ENCODE measurements at places on chromosomes 1 and 21.

DNA sequence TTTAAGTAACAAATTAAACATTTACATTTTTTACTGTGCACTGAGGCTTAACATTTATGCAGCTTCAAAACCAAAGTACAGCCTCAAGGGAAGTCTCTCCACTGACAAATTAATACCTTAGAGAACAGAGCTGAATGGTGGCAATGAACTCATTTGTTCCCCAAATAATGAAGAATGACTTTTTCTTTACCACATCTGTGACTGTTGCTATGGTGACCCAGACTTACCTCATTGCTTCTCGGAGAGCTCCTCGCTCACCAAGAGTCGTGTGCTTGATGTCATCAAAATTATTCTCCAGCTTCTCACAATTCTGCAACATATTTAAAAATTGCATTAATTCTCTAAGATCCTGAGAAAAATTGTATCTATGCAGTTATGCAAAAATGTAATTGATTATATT lies 92.9 kb downstream of the DPYD start:
- DNase-seq, result no peak

GRCh38 chr1:242006976-242007375 lies 8.1 kb upstream of the MAP1LC3C start:
- no peak for DNase-seq

GRCh38 chr1:61808968-61809367 lies 66.7 kb downstream of the PATJ start:
- no peak for DNase-seq

DNA sequence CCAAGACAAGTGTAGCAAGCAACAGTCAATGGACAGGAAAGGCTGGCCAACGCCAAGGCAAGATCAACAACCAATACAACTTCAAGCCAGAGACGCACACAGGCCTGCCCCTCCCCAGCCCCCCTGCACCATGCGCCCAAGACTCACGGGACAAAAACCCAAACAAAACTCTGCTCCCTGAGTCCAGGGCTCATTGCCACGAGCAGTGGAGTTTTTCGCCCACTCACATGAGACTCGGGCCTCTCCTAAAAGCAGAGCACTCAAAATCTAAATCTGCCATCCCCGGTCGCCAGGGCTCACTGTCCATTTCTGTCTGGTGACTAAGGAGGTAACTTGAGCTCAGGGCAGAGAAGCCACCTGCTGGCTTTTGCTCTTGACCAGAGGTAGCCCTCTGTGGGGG lies 174.8 kb downstream of the CLIC6 start:
- no peak for DNase-seq

GRCh38 chr1:160353223-160353622 lies 10.0 kb downstream of the NCSTN start:
- no peak for DNase-seq

DNA sequence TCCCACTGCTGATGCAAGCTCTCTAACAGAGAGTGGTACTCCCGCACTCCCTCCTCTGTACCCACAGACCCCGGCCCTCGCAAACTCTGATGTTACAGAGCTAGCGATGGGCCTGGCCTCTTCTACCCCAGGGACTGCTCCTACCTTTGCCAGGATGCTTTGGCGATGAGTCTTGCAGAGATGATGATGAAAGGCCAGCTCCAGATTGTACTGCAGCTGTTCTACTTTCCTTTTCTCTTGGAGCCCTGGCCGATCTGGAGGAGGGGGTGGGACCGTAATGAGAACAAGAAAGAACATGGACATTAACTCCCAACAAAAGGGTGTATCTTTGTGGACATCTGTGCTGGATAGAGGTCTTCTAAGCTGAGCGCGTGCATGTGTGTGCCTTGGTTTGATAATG lies 6.0 kb upstream of the LINGO4 start:
- no peak for DNase-seq

DNA sequence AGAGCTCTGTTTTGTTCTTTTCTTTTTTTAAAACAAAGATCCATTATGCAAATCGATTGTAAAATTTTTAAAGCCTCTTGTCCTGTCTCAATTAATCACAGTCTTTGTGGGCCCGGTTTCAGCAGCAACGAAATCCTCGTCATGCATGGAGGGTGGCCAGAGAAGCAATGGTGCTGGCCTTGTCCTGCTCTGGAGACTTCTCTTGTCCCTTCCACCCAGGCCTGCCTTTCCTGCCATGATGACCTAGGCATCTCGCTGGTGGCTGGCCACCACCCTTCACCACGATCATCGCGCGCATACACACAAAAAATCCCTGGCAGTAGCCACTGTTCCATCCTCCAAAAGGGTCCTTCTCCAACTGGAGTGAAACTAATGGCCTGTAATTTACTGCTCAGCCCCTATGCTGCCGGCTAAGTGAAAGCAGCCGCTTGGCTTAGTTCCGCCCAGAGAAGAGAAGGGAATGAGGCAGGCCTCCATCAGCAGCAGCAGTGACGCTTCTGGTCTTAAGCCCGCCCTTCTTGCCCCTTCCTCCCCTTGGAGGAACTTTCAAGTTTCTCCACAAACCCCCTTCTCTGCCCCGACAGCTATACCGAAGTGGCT lies 309.5 kb downstream of the NPHP4 start:
- DNase-seq, result no peak

DNA sequence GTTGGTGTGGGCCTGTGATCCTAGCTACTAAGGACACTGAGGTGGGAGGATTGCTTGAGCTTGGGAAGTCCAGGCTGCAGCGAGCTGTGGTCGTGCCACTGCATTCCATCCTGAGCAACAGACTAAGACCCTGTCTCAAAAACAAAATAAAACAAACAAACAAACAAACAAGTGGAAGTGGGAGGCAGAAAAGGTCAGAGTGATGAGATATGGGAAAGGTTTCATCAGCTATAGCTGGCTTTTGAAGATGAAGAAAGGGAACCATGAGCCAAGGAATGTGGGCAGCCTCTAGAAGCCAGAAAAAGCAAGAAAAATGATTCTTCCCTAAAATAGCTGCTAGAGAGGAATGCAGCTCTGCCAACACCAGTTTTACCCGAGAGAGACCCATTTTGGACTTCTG lies 10.6 kb upstream of the NUCKS1 start:
- no peak for DNase-seq

GRCh38 chr21:44370027-44370735 lies 16.8 kb downstream of the TRPM2 start:
- DNase-seq, result no peak
